EL (cell line): ENCODE measurements at places on chromosomes 7 and 10.

- DNase-seq, result no peak
Measured at GRCh38 chr10:104257235-104257634, 2.5 kb downstream of the GSTO1 start.

GRCh38 chr10:9786101-9786500 is 1231.6 kb upstream of the CELF2 start:
- DNase-seq, result peak; percentile 13

DNA sequence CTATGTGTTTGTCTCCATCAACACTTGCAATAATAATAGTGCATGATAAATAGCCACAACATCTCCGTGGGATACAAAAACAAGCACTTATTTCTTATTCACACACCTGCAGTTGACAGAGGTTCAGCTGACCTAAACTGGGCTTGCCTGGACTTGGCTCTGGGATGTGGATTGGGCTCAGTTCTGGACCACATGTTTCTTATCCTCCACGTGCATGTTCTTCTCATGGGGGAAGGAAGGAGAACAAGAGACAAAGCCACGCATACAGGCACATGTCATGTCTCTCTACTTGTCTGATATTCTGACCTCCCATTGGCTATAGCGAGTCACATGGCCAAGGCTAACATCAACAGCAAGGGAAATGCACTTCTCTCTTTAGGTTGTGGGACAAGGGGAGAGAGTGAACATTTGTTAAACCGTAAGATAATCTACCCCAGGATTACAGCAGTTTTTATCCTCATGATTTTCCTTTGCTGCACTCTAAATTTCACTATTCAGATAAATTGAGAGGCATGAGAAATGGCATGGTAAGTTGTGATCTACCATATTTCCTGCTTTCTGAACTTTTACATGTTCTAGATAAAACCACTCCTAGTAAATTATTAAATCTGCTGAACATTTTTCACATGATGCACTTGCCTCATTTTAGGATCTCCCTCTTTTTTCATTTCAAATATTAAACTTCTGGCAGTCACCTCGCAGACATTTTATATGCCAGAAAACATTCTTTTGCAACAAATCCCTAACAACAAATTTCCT is 33.7 kb downstream of the CFAP58 start:
- no peak for DNase-seq

GRCh38 chr10:14552015-14552414 is 221.3 kb upstream of the FRMD4A start:
- DNase-seq, result no peak
